ENCODE measurements at places on chromosomes 16 and 17. TPM values are rescaled to one million over a fixed set of nuclear protein-coding genes. Genes with fewer than 3 reads are reported as not detected.

ATP2A1 gene
- 1.1 TPM for total RNA-seq

- no peak for DNase-seq
Measured at GRCh38 chr16:82758904-82759303, 132.1 kb downstream of the CDH13 start.

- no peak for DNase-seq
Measured at GRCh38 chr16:55272744-55273143, 51.3 kb upstream of the IRX6 start.

IRX5 gene
- 1.9 TPM for total RNA-seq

GRCh38 chr17:73255671-73256181, 6.0 kb downstream of the CPSF4L start:
- peak; percentile 71 for DNase-seq
